ENCODE measurements at places on chromosomes 12 and 14. TPM values are rescaled to one million over a fixed set of nuclear protein-coding genes. Genes with fewer than 3 reads are reported as not detected.

The TAS2R43 gene
- polyA plus RNA-seq, result 0.30 TPM

The KCNC2 gene
- polyA plus RNA-seq, result 0.56 TPM

The TNFAIP2 gene
- 42.4 TPM for polyA plus RNA-seq

The KSR2 gene
- polyA plus RNA-seq, result 1.3 TPM

The GLT1D1 gene
- polyA plus RNA-seq, result 2.7 TPM

The LHX5 gene
- polyA plus RNA-seq, result not detected

The HIF1A gene
- polyA plus RNA-seq, result 184 TPM

The NPFF gene
- polyA plus RNA-seq, result 0.93 TPM

The HSPB8 gene
- polyA plus RNA-seq, result 5.8 TPM

The XRCC3 gene
- polyA plus RNA-seq, result 21.1 TPM

The WNT5B gene
- 5.6 TPM for polyA plus RNA-seq

The COX8C gene
- polyA plus RNA-seq, result 0.73 TPM

The C1S gene
- polyA plus RNA-seq, result 43.0 TPM

The TSPAN19 gene
- polyA plus RNA-seq, result 0.38 TPM

The ADGRD1 gene
- polyA plus RNA-seq, result 10.3 TPM

The HHIPL1 gene
- polyA plus RNA-seq, result 1.8 TPM

- no peak for DNase-seq
Observed at GRCh38 chr14:23481979-23482822, 12.7 kb downstream of the NGDN start.

DNA sequence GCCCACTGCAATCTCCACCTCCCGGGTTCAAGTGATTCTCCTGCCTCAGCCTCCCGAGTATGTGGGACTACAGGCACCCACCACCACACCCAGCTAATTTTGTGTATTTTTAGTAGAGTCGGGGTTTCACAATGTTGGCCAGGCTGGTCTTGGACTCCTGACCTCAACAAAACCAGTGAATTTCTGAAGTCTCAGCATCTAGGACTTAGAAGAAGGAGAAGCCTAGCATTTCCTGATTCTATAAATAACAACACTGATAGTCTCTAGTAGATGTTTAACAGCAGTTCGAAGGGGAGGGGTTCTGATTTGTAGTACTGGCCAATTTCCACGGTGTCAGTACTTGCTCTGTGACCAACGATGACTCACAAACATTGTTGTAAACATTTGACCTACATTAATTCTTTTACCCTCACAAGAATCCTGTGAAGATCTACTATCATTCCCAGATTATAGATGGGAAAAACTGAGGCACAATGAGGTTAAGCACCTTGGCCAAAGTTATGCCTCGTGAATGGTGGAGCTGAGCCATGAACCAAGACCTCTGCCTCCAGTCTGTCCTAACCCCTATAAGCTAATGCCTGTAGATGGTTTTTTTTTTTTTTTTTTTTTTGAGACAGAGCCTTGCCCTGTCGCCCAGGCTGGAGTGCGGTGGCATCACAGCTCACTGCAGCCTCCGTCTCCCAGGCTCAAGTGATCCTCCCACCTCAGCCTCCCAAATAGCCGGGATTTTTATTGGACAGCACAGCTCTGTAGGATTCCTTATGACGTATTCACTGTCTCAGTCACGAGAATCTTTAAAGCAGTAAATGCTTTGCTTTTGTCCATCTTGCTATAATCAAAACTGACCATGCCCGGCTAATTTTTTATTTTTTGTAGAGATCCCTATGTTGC lies 5.2 kb downstream of the P2RX4 start:
- DNase-seq, result peak; percentile 37

DNA sequence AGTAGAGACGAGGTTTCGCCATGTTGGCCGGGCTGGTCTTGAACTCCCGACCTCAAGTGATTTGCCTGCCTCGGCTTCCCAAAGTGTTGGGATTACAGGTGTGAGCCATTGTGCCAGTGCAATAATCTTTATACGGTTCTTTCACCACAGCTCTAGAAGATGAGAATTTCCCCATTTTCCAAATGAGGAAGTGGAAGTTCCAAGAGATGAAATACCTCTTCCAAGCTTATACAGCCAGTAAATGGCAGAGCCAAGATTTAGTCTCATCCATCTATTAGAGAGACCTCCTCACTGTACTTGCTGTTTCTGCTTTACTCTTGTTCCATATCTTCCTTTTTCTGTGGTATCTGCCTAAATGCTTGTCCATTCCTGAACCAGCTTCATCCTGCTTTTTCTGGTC lies 3.1 kb upstream of the LMNTD1 start:
- no peak for DNase-seq

GRCh38 chr12:386651-387050 lies 2.5 kb downstream of the KDM5A start:
- peak; percentile 23 for DNase-seq

GRCh38 chr14:67492538-67492937 lies 4.0 kb upstream of the TMEM229B start:
- DNase-seq, result no peak

GRCh38 chr12:15732341-15733061 lies 56.7 kb downstream of the EPS8 start:
- peak; percentile 37 for DNase-seq

DNA sequence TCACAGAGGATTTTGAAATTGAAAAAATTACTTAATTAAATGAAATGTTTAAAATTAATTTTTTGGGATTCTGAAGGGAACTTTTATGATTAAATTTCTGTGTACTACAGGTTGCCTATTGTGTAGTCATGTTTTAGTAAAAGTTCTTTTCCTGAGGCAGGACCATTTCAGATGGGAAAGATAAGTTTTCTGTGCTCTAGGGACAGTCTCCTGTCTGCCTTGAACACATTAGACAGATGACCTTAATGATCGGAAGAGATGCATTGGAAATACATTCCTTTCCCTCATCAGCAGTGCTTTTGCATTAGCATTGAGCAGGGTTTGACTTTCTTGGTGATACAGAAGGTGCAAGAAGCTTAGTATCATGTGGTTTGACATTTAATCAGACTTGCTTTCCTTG lies 28.1 kb downstream of the CRADD start:
- no peak for DNase-seq

DNA sequence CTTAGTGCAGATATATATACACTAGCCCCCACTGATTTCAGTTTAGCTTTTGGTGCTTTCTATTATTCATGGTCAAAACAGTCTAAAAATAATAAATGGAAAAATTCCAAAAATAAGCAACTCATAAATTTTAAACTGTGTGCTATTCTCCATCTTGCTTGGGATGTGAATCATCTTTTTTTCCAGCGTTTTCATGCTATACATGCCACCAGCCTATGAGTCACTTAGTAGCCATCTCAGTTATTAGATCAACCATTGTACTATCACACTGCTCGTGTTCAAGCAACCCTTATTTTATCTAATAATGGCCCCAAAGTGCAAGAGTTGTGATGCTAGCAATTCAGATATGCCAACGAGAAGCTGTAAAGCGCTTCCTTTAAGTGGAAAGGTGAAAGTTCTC lies 73.9 kb upstream of the KRR1 start:
- DNase-seq, result no peak

DNA sequence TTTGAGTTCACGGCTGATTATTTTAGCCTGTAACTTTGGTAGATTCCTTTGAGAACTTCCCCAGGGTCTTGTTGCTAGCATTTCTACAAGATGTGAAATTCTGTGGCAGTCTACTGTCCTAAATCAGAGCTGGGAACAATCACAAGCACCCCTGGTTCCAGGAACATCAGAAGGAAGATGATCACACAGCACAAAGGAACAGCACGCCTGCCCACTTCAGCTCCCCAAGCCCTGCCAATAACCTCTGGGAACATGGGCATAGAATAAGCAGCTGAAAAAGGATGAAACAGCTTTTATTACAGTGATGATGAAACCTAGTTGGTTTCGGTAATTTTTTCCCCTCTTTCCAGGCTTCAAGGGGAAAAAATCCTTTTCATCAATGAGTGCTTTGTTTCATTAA lies 12.3 kb downstream of the GPR19 start:
- no peak for DNase-seq

DNA sequence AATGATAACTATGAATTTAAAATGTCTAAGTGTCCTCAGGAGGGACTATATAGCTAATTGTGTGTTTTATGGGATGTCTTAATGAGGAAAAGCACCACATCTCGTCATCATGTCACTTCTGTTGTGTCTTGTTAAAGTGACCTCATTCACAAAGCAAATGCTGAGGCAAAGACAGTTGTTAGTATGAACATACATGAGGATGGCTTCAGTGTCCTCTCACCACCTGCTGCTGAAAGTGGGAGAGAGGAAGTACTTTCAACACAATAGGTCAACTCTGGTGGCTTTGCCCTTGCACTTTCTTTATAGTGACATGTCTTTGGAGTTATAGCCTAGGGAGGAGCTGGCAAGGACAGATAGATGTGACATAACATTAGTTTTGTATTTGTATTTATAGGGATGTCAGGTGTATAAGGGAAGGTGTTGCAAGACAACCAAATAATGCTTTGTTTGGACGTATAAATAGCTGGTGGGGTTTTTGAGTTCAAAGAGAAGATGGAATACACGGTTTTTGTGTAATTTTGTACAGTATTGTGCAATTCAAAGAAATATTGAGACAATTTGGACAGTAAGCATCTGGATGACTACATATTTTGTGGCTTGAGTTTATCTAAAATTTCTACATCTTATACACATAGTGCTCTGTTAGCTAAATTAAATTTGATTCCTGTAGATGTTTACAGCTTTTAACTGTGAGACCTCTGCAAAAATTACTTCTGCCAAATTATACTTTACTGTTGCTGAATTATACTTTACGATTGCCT lies 131.7 kb upstream of the ATP2B1 start:
- DNase-seq, result no peak

GRCh38 chr12:15757553-15758255 lies 31.5 kb downstream of the EPS8 start:
- DNase-seq, result no peak

DNA sequence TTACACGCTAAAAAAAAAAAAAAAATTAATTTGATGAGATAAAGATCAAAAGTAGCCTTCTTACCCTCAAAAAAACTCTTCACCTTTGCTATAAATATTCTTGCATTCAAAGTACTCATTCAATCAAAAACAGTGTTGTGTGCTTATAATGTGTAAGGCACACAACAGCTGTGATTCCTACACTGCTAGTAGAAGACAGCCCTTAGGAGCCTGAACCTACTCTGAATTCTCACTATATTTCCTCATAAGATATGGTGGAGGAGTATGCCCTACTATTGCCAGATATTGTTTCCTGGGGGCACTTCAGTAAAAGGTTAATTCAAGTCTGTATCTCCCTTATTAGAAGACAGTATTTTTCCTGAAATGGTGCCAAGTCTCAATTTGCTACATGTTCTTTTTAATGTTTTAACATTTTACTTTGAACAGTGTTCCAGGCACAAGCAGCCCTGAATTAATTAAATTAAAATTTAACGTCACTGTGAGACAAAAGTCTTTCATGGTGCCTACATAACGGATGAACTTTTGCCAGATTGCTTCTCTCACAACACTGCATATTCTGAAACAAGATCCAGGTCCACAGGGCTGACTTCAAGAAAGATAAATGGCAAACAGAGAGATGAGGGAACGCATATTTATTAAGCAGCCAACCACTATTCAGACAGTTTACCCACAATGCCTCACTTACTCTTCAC lies 19.3 kb downstream of the PPP2R5E start:
- no peak for DNase-seq

- peak; percentile 22 for DNase-seq
Observed at GRCh38 chr12:65300679-65301349, 22.3 kb downstream of the MSRB3 start.

DNA sequence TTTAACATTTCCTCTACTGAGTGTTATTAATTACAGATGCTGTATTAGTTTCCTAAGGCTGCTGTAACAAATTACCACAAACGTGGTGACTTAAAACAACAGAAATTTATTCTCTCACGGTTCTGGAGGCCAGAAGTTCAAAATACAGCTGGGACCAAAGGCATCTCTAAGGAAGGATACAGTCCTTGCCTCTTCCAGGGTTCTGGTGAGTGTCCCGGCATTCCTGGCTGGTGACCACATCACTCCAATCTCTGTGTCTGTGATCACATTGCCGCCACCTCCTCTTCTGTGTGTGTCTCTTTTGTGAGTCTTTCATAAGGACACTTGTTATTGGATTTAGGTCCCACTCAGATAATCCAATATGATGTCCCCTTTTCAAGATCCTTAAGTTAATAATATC lies 85.1 kb upstream of the CCDC198 start:
- no peak for DNase-seq

DNA sequence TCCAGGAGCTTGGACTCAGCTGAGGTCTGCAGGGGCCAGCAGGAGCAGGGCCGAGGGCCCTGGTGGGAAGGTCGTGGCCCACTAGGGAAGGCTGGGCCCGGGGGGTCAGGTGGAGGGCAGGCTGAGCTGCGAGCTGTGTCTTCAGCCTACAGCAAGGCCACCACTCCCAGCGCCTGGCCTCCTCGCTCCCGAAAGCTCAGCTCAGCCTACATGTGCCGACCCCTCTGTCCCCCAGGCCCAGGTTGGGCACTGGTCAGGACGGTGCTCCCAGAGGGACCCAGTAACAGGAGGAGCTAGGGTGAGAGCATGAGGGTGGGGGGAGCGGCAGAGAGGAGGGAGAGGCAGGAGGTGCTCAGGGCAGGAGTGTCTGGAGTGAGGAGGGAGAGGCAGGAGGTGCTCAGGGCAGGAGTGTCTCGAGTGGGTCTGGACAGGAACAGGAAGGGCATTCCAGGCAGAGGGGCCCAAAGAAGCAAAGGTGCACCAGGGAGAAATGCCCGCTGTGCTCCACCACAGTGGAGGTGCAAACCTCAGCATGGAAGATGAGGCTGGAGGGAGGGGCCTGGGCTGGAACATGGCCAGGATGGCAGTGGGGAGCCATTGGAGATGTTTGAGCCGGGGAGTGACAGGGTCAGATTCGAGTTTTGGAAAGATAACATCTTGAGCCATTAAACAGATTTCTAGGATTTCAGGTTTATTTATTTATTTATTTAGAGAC lies 29.1 kb upstream of the GPR132 start:
- DNase-seq, result no peak

- DNase-seq, result no peak
Observed at GRCh38 chr12:58372298-58372697, 430.9 kb downstream of the ATP23 start.

GRCh38 chr12:127504874-127505273 lies 762.1 kb upstream of the TMEM132C start:
- no peak for DNase-seq

DNA sequence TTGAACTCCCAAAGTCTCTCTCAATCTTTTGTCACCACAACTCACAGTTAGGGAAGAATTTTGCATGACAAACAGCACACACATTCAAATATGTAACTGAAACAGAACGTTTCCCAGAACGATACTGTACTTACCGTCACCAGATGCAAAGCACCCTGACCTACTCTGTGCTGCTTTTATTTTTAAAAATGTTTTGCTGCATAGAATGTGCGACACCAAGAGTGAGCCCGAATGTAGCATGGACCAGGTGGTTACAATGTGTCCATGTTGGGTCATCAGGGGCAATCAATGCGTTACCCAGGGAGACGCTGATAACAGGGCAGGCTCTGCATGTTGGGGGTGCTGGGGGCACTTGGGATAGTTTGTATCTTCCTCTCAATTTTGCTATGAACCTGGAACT lies 14.6 kb upstream of the EIF5 start:
- DNase-seq, result no peak

- DNase-seq, result peak; percentile 10
Observed at GRCh38 chr12:5921966-5922899, 22.8 kb downstream of the ANO2 start.

DNA sequence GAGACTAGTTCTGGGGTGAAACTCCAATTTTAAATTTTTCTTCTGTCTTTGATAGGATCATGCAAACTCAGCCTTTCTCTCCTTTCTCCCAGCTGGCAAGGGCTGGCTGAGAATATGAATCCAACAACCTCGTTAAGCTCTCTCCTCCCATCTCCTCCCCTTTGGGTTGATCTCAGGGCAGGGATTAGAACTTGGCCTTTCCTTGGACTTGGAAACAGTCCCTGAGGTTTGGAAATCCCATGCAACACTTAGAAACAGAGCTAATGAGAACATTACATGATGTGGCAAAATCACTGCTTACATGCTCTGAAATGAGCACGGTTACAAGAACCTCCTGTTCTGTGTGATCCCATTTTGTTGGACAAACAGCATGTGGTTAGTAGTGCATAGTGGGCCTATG lies 31.6 kb downstream of the ACACB start:
- no peak for DNase-seq
